8988T (cell line): ENCODE measurements at places on chromosomes 16 and 17.

DNA sequence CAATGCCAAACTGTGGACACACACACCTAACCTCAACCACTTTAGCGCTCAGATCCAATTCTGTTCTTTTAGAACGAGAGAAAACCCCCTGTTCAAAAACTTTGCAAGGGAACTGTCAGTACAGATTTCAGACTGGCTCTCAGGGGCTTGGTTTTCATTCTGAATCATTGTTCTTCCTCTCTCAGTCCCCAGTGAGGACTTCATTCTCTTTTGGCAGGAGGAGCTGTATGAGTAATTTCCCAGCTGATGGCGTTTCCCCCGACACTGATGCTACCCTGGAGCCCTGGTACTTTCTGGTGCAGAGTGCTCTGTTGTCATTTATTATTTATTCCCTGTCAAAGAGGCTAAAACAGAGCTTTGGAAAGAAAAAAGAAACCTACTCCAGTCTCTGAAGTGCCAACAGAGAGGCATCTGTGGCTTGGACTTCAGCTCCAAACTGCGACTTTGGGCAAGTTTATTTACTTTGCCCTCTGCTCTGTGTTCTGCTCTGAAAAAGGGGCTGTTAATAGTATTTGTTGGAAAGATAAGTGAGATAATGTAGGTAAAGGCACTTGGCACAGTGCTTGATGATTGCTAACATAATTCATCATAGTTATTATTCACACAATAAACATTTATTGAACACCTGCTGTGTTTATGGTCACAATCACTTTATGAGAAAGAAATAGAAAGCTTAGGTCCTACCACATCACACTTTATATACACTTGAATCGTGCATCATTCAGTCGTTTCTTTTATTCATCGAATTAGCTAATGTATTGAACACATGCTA, 28.3 kb downstream of the ETV4 start:
- DNase-seq = no peak

DNA sequence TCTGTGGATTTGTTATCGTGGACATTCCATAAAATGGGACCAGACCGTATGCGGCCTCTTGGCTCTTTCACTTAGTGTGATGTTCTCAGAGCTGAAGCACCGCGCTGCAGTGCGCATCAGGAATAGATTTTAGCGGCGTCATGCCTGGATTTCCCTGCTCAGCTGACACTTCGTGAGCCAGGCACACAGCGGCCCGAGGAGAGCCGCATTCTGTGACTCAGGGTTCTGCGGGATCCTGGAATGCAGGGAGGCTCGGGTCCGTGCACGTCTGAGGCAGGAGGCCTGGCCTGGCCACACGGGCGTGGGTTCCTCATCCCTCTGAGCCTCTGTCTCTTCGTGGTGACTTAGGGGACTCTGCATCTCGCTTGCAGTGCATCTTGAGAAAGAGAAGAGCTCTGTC, 13.4 kb downstream of the CBFA2T3 start:
- no peak for DNase-seq

- no peak for DNase-seq
These were observed 262.5 kb downstream of the CBLN1 start for GRCh38 chr16:49019081-49019633.

GRCh38 chr17:45681706-45682105, 102.4 kb upstream of the CRHR1 start:
- no peak for DNase-seq

DNA sequence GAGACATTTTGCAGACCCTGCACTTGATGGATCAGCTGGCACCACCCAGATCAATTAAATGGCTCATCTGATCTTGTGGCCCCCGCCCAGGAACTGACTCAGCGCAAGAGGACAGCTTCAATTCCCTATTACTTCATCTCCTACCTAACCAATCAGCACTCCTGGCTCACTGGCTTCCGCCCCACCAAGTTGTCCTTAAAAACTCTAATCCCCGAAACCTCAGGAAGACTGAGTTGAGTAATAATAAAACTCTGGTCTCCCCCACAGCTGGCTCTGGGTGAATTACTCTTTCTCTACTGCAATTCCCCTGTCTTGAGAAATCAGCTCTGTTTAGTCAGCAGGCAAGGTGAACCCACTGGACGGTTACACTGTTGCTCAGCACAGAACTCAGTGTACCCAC, 23.6 kb downstream of the SPPL2C start:
- no peak for DNase-seq

GRCh38 chr16:25155553-25156460, 44.3 kb downstream of the LCMT1 start:
- DNase-seq = no peak

DNA sequence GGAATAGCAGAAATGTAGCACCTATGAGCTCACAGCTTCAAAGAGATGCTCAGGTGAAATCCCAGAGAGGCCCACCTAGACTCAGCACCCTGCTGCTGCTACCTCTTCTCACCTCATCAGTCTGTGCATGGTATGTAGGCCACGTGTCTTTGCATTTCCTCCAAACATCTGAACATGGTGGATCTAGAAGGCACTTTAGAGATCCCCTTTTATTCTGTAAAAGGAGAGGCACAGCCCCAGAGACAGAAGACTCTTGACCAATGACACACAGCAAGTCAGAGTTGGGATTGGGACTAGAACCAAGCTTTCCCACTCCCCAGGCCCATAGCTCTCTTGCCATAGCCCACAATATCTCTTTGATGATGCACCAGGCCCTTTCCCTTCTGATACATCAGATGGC, 19.4 kb upstream of the NKD1 start:
- no peak for DNase-seq

DNA sequence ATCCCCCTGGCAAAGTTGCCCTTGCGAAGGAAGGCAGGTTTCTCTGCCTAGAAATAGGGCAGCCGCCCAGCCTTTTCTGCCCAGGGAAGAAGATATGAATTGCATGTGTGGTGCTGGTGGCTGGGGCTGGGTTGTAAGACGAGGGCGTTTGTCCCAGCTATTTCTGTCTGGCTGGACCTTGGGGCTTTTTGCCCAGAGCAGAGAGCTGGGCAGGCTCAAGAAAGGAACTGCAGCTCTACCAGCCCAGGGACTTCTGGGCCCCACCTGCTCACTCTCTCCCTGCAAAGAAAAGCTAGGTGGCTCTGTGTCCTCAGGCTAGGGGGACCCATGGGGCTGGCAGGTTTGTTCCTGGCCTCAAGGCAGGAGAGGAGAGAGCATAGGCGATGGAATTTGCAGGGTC, 586 bp downstream of the CACNG1 start:
- DNase-seq = no peak

DNA sequence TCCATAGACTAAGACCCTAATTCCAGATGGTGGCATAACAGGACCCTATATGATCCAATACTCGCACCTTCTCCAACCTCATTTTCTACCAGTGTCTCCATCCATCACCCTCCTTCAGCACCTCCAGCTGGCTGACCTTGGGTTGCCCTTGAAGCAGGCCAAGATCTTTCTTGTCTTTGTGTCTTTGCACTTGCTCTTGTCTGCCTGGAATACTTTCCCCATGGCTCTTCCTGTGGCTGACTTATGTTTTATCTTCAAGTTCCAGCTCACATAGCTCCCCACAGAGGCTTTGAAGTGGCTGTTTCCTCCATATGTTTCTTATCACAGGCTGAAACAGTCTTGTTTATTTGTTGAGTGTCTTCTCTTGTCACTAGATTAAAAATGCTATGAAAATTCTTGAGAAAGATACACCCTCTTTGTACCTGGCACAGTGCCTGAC, 29.6 kb upstream of the MMD start:
- DNase-seq = no peak

GRCh38 chr16:52227851-52228250, 319.1 kb downstream of the TOX3 start:
- no peak for DNase-seq

- no peak for DNase-seq
These were observed 126.1 kb downstream of the PITPNC1 start for GRCh38 chr17:67503184-67503583.

DNA sequence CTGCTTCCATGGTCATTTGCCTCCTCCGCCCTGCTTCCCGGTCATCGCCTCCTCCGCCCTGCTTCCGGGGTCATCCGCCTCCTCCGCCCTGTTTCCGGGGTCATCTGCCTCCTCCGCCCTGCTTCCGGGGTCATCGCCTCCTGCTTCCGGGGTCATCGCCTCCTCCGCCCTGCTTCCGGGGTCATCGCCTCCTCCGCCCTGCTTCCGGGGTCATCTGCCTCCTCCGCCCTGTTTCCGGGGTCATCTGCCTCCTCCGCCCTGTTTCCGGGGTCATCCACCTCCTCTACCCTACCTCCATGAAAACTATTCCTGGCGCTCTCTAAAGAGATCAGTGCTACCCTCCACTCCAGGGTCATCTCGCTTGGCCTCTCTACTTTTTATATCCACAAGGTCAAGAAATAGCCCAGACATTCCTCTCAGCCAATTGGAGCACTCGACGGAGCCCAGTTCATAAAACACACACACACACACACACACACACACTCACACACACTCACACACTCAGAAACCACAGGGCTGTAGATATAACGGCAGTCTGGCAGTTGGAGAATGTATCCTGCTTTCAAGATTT, 44.8 kb downstream of the TRARG1 start:
- no peak for DNase-seq

DNA sequence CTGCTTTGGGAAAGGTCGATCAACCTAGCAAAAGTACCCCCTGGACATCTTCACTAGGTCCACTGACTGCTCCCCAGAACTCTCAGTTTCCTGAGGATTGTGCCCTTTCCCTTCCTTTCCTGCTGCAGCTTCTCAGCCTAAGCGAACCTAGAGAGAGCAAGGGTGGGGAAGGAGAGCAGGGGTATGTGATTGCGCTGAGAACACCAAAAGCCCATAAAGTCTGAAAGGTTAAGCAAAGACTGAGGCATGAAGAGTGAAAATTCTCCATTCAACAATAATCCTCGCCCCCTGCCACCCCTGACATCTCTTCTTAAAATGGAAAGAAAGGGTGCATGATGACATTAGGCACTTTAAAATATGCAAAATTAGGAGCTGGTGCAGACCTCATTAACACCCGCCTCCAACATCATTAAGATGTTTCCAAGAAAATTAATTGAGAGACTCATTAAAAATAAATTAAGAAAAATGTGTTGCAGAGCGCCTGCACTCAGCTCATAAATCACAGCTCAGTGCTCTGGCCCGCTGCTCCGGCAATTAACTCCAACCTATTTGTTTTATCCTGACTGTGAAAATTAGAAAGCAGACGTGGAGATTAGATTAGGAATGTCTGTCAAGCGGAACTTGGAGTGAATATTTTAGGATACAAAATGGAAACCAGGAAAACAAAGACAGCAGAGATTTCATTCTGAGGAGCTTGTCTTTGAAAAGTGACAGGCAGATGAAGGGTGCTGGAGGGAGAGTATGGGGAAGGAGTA, 49.1 kb upstream of the PMFBP1 start:
- DNase-seq = no peak

DNA sequence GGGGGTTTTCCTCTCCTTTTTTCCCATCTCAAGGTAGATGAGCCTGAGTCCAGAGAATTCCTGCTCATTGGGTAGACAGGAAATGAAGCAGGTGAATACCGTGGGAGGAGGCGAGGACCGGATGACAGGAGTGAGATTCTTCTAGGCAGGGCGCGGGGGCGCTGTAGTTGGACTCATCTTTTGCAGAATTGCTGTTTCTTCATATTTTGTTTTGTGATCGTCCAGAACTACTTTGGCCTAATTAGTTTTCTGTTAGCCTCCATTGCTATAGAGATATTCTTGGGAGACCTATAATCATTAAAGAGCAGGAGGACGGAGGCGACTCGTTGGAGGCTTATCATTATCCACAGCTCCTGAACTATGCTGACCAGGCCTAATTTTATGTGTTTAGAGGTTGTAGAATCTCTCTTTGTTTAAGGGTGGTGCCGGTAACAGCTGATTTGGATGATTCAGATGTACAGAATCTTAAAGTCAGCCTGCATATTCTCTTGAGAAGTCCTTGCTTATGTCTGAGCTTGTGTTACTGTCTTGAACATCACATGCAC, 650 bp downstream of the ATP6V0A1 start:
- no peak for DNase-seq

DNA sequence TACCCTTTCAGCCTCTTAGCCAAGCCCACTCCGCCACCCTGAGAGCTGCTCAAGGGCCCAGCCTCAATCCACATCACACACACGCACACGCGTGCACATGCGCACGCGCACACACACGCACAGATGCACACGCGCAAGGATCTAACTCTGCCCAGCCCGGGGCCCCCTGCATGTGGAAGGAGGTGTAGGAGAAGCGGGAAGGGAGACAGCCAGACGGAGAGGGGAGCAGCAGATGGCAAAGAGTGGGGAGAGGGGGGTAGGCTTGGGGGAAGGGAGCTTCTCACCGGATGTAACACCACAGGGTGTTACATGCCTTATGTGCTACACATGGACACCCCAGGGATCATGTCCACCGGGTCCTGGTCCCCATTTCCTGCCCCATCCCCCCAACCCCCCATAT, 15.3 kb downstream of the DLG4 start:
- DNase-seq = no peak

DNA sequence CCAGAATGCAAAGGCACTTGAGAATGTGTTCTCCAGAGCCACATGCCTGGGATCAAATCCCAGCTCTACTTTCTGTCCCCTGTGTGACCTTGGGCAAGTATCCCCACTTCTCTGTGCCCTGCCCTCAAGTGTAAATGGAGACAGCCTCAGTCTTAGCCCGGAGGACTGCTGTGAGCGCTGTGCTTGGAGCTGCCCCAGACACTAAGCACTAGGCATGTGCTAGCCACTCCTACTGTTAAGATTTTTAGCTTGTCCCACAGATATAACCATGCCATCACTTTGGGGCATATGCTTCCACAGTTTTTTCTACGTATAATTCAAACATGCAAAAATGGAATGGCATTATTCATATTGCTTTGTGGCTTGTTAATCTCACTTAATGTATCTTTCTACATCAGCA, 29.4 kb downstream of the TMEM11 start:
- no peak for DNase-seq

DNA sequence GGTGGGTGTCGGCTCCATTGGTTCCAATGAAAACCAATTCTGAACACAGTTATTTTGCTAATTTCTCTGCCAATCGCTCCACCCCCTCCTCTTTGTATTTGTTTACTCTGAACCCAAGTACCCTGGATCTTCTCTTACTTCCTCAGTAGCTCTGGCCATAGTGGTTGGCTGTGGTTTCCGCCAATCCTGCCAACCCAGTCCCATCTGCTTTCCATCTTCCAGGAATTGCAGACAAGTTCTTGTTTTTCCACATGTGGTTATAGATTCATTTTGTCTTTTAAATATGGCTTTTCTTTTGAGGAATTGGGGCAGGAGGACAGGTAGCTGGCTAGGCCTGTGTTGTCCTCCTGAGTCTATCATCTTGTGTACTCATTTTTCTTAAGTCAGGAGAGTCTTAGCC, 92.0 kb downstream of the CYLD start:
- DNase-seq = no peak

- DNase-seq = no peak
These were observed 18.0 kb downstream of the CCR7 start for GRCh38 chr17:40547079-40547784.

GRCh38 chr17:33120103-33120502, 128.5 kb downstream of the SPACA3 start:
- no peak for DNase-seq

DNA sequence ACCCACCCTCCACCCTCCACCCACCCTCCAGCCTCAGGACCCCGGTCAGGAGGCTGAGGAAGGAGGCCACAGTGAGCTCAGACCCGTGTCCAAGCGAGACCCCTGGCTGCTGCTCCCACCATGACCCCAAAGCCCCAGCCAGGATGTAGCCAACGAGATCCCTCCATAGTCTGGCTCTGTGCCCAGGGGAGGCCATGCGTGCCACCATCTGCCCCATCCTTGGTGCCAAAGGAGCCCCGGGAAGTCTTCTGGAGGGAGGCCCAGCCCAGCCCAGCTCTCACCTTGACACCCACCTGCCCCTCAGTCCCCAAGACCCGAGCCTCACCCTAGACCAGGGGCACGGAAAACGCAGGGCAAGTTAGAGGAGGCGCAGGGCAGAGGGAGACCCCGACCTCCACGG, 34.2 kb downstream of the PIEZO1 start:
- no peak for DNase-seq

- DNase-seq = no peak
These were observed 5.2 kb downstream of the RPH3AL start for GRCh38 chr17:347309-347899.
